Karpas-422 (cell line): ENCODE measurements at places on chromosomes 6 and 20. TPM values are rescaled to one million over a fixed set of nuclear protein-coding genes. Genes with fewer than 3 reads are reported as not detected.

DNA sequence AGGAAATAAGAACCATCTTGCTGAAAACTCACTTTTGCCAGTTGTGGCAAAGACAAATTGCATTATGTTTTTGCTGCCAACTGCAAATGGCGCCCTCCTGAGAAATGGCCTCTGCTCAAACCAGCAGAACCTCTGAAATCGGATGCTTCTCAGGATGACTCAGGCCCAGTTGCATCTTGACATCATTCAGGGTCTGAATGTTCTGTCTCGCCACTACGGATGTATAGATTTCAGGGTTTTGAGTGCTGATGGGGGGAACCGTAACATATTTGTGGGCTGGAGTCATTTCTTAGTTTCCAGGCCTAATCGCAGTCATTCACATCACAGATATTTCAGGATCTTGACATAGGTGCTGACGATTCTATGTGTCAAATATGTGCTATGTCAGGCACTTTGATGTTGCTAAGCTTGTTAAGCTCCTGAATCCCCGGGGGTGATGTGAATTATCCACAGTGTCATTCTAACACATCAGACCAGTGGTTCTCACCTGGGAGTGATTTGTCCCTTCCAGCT lies 207.1 kb downstream of the NFATC2 start:
- no peak overlapping the region for H3K4me3 ChIP-seq
- no peaks in the 10 kb centered on the region for H3K36me3 ChIP-seq
- peak; percentile 51 for DNase-seq
- no peak overlapping the region for H3K27ac ChIP-seq
- H3K27me3 ChIP-seq: no peaks in the 10 kb centered on the region

DNA sequence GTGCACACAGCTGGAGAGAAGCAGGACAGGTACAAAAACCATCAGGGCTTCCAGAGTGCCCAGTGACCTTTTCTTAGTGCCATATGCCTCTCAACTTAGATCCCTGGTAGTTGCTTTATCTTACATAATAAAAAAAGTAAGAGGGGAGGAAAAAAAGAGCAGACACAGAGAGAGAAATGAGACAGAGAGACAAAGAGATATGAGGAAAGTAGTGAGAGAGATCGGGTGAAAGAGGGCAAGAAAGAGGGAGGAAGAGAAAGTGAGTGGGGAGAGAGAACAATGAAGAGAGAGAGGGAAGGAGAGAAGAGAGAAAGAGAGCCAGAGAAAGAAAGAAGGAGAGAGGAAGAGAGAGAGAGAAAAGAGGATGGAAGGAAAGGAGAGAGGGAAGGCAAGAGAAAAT lies 131.6 kb downstream of the PTPRT start:
- no peak for DNase-seq
- H3K36me3 ChIP-seq: no peaks in the 10 kb centered on the region
- H3K4me1 ChIP-seq: peaks cover 61% of the 10 kb centered on the region

DNA sequence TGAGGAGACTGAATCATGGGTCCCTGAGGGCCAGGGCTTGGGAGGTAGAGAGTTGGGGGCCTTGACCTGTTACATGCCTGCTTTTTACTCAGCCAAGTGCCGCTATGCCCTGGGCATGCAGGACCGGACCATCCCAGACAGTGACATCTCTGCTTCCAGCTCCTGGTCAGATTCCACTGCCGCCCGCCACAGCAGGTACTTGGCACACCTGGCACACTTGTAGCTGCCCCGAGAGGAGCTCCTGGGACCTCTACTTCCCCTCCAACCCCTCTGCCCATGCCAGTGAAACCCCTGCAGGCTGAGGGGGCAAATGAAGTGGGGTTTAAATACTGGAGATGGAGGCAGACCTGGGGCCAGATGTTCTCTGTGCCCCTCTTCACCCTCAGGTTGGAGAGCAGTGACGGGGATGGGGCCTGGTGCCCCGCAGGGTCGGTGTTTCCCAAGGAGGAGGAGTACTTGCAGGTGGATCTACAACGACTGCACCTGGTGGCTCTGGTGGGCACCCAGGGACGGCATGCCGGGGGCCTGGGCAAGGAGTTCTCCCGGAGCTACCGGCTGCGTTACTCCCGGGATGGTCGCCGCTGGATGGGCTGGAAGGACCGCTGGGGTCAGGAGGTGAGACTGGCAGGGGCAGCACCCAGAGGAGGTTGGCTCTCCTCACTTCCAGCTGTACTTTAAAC lies 4.6 kb downstream of the DDR1 start:
- H3K4me1 ChIP-seq: peaks cover 11% of the 10 kb centered on the region
- H3K27ac ChIP-seq: no peak overlapping the region
- H3K4me3 ChIP-seq: no peak overlapping the region
- DNase-seq: no peak
- H3K27me3 ChIP-seq: no peaks in the 10 kb centered on the region

- H3K27ac ChIP-seq: no peak overlapping the region
- no peak overlapping the region for H3K4me3 ChIP-seq
- no peaks in the 10 kb centered on the region for H3K4me1 ChIP-seq
- H3K27me3 ChIP-seq: no peaks in the 10 kb centered on the region
Observed at GRCh38 chr6:129623008-129623732, 86.8 kb downstream of the ARHGAP18 start.

The MYLK4 gene
- total RNA-seq: 0.07 and 0.78 TPM in 2 replicates

DNA sequence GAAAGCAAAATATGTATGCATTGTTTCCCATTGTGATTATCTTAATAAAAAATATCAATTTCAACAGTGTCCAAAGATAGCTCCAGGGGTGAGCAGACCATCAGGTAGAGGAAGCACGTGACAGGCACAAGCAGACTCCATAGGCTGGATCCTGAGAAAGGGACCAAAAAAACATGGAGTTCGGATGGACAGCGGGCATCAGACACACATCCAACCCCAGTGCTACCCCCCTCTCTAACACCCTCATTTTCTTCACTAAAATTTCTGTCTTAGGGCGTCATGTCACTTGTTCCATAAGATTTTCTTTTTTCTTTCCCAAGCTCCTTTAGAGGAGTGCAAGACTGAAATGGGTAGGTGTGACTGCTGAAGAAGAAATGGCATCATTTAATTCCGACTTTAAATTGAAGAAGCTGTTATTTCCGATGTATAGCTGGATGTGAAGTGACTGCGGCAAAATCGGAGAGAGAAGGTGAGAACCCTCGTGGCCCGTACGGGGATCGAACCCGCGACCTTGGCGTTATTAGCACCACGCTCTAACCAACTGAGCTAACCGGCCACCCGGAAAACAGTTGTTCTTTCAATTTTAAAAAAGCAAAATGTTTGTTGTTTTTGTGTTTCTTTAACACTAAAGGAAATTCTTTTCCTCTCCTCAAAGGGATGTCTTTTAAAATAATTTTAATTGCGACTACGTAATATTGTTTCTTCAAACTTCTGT lies 10.3 kb upstream of the PRSS16 start:
- DNase-seq: peak; percentile 61
- no peak overlapping the region for H3K4me3 ChIP-seq
- no peaks in the 10 kb centered on the region; the same call in 1 of the 2 replicates for H3K4me1 ChIP-seq
- H3K27me3 ChIP-seq: no peaks in the 10 kb centered on the region
- no peak overlapping the region for H3K27ac ChIP-seq
- no peaks in the 10 kb centered on the region for H3K36me3 ChIP-seq

The LST1 gene
- total RNA-seq: 5.1 and 6.6 TPM in 2 replicates

- H3K4me1 ChIP-seq: peaks cover 5% of the 10 kb centered on the region
- DNase-seq: no peak
- H3K27ac ChIP-seq: no peak overlapping the region
- no peak overlapping the region for H3K4me3 ChIP-seq
- no peaks in the 10 kb centered on the region for H3K36me3 ChIP-seq
- no peaks in the 10 kb centered on the region for H3K27me3 ChIP-seq
Observed at GRCh38 chr6:10347561-10348327, 67.1 kb downstream of the TFAP2A start.

- H3K27me3 ChIP-seq: no peaks in the 10 kb centered on the region
- H3K4me1 ChIP-seq: peaks cover 26% of the 10 kb centered on the region
- no peak for DNase-seq
- H3K4me3 ChIP-seq: no peak overlapping the region
Observed at GRCh38 chr6:63661769-63662168, 26.2 kb downstream of the PHF3 start.

The PRSS35 gene
- total RNA-seq: not detected in 2 replicates

The COL12A1 gene
- not detected in 2 replicates for total RNA-seq

DNA sequence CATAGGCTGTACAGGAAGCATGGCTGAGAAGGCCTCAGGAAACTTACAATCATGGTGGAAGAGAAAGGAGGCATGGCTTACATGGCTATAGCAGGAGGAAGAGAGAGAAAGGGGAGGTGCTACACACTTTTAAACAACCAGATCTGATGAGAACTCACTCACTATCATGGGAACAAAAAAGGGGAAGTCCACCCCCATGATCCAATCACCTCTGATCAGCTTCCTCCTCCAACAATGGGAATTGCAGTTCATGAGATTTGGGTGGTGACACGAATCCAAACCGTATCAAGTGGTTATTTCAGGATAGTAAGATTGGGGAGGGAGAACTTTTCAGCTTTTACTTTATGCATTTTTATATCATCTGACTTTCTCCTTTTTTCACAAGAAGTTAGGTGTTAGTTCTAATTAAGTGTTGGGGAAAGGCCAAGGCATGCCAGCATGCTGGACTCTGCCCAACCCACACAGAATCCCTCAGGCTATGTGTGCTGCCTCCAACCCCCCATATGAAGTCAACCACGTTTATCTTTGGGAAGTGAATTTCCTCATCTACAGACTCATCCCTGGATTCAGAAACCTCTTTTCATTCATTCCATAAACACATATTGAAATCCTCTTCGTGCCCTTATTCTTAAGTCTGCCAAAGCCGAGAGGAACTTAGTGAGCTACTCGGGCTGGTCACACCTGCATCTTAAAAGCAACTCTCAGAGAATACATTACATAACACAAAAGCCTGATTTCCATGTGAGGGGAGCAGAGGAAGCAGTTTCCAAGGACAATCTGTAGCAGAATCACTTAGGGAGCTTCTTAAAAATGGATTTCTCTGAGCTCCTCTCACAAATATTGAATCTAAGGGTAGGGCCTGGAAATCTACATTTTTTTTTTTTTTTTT lies 16.7 kb upstream of the CLIC5 start:
- no peaks in the 10 kb centered on the region for H3K27me3 ChIP-seq
- no peaks in the 10 kb centered on the region for H3K36me3 ChIP-seq
- H3K4me3 ChIP-seq: no peak overlapping the region
- no peak for DNase-seq
- no peaks in the 10 kb centered on the region for H3K4me1 ChIP-seq

GRCh38 chr6:19699932-19700331 lies 137.2 kb upstream of the ID4 start:
- no peaks in the 10 kb centered on the region for H3K4me1 ChIP-seq
- no peaks in the 10 kb centered on the region for H3K36me3 ChIP-seq
- no peak overlapping the region for H3K4me3 ChIP-seq
- H3K27ac ChIP-seq: no peak overlapping the region
- DNase-seq: no peak

The DZANK1 gene
- total RNA-seq: 27.9 and 35.6 TPM in 2 replicates

- H3K27ac ChIP-seq: no peak overlapping the region
- DNase-seq: no peak
- H3K27me3 ChIP-seq: no peaks in the 10 kb centered on the region
- H3K4me1 ChIP-seq: no peaks in the 10 kb centered on the region
- H3K4me3 ChIP-seq: no peak overlapping the region
- H3K36me3 ChIP-seq: no peaks in the 10 kb centered on the region
Observed at GRCh38 chr6:96184798-96185197, 169.0 kb downstream of the FUT9 start.

The CCN5 gene
- not detected in 2 replicates for total RNA-seq

DNA sequence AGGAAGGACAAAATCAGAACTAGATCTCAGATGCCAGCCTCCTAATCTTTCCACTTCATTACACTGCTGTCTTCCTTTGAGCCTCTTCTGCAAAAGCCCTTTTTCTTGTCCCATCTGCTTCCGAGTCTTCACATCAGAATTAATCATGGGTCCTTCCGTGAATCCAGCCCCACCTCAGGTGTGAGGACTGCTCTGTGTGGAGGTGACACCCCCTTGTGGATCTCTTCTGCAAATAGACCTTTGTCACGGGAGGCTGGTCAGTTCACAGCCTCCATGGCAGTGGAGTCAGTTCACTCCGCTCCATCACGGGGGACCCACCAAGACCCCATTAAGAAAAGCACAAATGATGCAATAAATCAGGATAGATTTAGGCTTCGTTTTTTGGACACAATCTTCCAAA lies 171.1 kb downstream of the ADAT2 start:
- no peaks in the 10 kb centered on the region for H3K27me3 ChIP-seq
- H3K4me1 ChIP-seq: no peaks in the 10 kb centered on the region
- DNase-seq: peak; percentile 46
- H3K27ac ChIP-seq: no peak overlapping the region
- H3K4me3 ChIP-seq: no peak overlapping the region
- no peaks in the 10 kb centered on the region for H3K36me3 ChIP-seq

DNA sequence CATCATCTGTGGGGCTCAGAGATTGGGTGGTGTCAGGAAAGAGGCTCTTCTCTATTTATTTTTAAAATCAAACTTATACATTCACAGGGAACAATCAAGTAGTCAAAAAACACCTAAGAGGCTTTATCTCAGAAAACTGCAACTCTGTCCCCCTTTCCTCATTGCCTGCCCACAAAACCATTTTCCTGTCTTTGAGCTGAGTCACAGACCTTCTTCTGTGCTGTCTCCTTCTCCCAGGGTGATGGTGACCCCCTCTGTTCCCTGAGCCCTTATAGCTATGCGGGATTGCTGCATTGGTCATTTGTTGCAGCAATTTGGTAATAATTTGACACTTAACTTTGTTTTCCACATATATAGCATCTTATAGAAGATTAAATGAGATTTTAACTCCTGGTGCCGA lies 195.2 kb upstream of the PROKR2 start:
- H3K27ac ChIP-seq: no peak overlapping the region
- H3K4me1 ChIP-seq: no peaks in the 10 kb centered on the region

DNA sequence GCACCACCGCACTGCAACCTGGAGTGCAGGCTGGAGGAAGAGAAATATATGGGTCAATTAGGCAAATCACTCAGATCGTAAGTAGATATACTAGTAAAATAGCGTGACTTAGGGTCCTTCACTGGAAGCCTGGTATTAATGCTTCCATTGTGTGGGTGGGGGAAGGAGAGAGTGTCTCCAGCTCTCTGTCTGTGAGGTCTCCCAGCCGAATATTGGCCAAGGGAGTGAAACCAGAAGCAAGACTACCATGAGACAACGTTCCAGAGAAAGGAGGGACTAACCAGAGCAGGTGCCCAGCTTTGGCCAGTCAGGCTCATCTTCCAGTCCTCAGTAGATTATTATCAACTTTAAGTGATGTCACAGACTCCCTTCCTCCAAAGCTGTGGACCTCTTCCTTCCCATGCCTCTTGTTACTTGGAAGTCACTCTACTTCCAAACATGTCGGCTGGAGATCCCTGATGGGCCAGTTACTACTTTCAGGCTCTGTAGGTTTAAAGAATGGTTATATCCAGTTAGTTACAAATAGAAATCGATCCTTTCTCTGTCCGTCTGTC lies 28.8 kb downstream of the MTHFD1L start:
- H3K4me1 ChIP-seq: peaks cover 3% of the 10 kb centered on the region
- no peak overlapping the region for H3K27ac ChIP-seq
- DNase-seq: no peak
- no peaks in the 10 kb centered on the region for H3K27me3 ChIP-seq
- peaks cover 33% of the 10 kb centered on the region for H3K36me3 ChIP-seq

The MPC1 gene
- 62.7 and 109 TPM in 2 replicates for total RNA-seq

DNA sequence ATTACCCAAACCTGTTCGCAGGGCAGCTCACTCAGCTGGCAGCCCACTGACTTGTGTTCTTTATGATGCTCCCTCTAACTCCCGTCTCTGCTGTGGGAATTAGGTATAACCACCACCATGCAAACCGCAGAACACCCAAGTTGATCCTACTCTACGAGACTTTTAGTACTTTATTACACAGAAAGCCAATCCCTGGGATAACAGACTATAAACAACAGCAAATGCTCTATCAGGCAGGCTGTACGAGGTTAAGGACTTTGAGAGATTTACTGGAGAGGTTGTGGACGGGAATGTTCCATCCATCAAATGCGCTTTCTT lies 241.1 kb downstream of the FOXC1 start:
- peak; percentile 11 for DNase-seq
- H3K27me3 ChIP-seq: no peaks in the 10 kb centered on the region
- H3K36me3 ChIP-seq: no peaks in the 10 kb centered on the region
- H3K27ac ChIP-seq: no peak overlapping the region
